CD4-positive, alpha-beta T cell treated with Interleukin-15 for 1 hour (primary cell): ENCODE measurements at places on chromosomes 11 and 22.
A peak's percentile ranks its signal among the peaks of the same experiment; 100 is the strongest.

GRCh38 chr11:19680829-19681368 is 31.7 kb upstream of the NAV2 start:
- no peak for DNase-seq

DNA sequence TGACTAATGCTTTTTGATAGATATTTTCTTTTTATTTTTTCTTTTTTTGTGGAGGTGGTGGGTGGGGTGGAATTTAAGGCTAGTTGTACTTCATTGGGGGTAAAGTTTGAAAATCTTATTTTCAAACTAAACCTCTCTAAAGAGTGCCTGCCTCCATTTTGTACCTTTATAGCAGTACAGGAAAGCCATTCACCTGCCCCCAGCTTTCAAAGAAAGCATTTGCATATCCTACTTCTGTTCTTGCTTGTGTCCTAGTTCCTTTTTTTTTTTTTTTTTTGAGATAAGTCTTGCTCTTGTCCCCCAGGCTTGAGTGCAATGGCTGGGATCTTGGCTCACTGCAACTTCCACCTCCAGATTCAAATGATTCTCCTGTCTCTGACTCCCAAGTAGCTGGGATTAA is 766.2 kb upstream of the LRRC4C start:
- no peak for DNase-seq

GRCh38 chr11:35413598-35413997 is 5.8 kb downstream of the SLC1A2 start:
- DNase-seq = no peak

- no peak for DNase-seq
These were observed 125.0 kb downstream of the MAML2 start for GRCh38 chr11:96218006-96218405.

DNA sequence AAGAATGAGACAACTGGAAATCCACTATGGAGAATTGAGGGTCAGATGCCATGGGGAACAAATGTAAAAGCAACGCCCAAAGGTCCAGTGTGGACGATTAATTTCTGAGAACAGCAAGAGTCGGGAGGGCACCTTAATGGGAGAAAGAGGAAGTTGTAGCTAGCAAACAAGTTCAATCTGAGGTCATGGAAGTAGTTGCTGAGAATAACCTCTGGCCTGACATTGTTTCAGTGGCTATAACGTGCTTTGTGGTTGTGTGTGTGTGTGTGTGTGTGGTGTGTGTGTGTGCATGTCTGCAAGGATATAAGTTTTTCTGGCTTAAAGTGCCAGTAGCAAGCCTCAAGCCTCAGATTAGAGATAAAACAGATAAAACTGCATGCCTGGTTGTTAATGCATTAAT is 1630.1 kb upstream of the TENM4 start:
- DNase-seq = no peak

- no peak for DNase-seq
These were observed 39.0 kb downstream of the RRAS2 start for GRCh38 chr11:14320020-14320419.

DNA sequence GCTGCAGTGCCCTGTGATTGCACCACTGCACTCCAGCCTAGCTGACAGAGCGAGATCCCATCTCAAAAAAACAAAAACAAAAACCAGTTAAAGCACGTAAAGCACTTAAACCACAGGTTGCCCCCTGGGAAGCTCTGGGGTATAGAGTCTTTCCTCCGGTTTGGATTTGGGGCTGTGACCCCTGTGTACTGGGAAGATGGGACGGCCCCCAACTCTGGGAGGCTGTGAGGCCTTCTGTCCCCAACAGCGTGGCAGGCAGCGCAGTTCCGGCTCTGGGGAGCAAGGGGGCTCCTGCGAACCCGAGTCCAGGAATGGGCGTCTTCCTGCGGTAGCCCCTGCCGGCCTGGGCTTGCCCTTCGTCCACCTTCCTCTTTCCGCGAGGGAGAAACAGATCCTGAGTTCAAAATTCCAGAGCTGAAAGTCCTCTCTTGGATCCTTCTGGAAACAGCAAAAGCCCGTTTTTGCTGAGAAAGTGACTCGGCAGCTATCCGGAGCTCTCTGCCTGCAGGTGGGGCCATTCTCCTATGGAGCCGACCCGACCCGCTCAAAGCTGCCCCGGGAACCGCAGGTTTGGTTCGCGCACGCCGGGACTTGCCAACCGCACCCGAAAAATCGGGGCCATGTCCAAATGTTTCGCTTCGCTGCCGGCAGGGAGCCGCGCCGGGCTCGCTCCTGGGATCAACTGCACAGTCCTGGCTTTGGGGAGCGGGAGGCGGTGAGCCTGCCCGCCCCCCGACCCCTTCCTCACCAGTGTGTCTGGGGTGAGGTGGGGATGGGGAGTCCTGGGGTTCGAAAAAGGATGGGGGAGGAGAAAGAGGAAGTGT is 36.3 kb upstream of the POLA2 start:
- DNase-seq = peak; percentile 47

GRCh38 chr11:10779086-10779485 is 28.0 kb downstream of the CTR9 start:
- no peak for DNase-seq

DNA sequence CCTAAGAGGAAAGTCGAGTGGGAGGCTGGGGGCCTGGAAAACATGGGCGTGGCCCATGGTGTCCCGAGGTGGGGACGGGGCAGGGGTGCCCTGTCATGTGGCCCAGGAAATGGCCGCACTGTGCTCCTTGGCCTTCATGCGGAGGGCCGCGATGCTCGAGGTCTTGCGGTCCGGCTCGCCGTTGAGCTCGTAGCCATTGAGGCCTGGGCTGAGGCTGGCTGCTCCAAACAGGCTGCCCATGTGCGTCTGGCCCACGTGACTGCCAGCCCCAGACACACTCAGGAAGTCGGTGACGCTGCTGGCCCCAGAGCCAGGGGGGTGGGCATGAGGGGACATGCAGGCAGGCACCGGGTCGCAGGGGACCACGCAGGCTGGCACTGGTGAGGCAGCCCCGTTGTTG is 45.2 kb downstream of the ALX4 start:
- DNase-seq = no peak

GRCh38 chr22:50218153-50218995 is 17.6 kb downstream of the SELENOO start:
- DNase-seq = no peak

DNA sequence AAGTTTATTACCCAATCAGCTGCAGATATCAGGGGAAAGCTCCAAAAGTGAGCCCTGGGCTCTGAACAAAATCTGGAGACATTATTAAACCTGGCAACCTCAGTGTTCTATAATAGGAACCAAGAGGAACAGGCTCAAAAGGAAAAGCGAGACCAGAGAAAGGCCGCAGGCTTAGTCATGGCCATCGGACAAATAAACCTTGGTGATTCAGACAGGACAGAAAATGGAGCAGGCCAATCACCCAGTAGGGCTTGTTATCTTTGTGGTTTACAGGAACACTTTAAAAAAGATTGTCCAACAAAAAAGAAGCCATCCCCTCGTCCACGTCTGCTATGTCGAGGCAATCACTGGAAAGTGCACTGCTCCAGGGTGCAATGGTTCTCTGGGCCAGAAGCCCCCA is 7.7 kb upstream of the PANX1 start:
- DNase-seq = no peak

- DNase-seq = no peak
These were observed 79.4 kb downstream of the IGLL1 start for GRCh38 chr22:23500508-23501260.

DNA sequence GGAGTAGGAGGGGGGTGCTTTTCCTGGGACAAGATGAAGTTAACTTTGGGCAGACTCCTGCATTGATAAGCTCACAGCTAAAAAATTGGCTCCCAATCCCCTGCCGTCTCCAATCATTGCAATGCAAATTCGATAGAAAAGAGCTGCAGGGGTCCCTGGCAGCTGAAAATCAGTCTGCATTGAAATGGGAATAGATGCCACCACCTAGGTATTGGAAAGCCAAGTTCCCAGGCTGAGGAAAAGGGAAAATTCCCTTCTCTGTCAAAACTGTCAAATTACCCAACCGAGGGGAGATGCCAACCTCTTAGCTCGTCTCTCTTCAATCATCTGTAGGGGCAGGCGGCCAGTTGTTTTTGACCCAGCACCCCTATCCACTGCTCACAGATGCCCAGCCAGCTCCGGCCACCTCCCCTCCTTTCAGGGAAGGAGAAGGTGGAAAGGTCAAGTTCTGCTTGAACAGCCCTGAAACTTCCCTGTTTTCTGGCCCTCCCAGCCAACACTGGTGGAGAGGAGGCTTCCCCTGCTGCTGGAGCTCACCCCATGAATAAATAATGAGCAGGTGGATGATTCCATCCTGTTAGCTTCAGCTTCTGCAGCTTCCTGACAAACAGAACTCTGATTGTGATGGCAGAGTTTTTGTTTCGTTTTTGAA is 916.3 kb downstream of the TBC1D22A start:
- DNase-seq = no peak

- no peak for DNase-seq
These were observed 2191.2 kb downstream of the LRRC4C start for GRCh38 chr11:39268176-39268690.

DNA sequence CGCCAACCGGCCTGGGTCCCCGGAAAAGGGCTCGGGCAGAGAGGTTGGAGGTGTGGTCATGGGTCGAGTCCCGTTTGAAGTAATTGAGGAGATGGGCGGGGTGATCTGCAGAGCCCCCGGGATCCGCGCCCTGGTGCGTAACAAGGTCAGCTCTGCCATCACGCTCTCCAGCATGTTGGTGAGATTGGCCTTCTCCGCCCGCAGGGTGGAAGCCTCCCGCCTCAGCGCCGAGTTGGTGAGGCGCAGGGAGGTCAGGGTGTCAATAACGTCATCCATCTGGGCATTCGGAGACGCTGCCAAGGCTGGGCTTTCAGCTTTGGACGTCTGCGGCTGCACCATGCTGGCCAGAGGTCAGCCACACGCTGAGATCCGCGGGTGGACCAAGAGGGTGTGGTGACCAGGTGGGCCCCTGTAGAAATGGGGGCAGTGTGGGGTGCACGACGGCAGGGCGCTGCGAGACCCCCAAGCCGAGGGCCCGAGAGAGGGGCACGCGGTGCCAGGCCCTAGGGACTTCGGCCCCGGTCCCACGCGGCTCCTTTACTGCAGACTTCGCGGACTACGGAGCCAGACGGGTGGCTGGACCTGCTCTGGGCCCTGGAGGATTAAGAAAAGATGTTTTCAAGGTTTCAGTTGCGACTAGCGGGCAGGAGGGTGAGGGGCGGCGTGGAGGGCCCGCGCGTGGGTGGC is 672 bp downstream of the RTL6 start:
- no peak for DNase-seq

- DNase-seq = no peak
These were observed 8.9 kb downstream of the TRPC6 start for GRCh38 chr11:101574886-101575285.

DNA sequence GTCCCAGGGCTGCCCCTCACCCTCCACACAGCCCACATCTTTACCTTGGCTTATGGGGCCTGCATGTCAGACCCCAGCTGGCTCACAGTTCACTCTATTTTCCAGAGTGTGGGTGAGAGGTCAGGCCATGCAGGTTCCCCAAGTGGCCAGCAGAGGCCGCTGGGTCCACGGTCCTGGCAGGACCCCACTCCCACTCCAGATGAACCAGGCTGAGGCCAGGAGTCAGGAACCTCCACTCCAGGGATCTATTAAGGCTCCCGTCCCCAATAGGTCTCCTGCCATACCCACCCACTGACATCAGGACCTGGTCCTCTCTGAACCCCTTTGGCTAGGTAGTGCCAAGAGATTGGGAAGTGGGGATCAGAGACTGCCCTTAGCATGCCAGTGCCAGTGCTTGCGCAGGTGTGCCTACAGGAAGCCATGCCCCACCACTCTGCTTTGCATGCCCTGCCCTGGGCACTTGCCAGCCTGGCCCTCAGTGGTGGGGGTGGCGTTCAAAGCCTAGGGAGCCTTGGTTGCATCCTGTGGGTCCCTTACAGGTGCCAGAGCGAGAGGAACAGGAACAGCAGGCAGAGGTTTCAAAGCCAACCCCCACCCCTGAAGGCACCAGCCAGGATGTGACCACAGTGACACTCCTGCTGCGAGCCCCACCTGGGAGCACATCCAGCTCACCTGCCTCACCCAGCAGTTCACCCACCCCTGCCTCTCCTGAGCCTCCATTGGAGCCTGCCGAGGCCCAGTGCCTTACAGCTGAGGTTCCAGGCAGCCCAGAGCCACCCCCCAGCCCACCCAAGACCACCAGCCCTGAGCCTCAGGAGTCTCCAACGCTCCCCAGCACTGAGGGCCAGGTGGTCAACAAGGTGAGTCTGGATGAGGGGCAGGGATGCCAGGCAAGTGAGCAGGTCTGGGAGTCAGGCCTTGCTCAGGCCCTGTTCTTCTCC is 8.3 kb downstream of the SMTN start:
- DNase-seq = peak; percentile 29

DNA sequence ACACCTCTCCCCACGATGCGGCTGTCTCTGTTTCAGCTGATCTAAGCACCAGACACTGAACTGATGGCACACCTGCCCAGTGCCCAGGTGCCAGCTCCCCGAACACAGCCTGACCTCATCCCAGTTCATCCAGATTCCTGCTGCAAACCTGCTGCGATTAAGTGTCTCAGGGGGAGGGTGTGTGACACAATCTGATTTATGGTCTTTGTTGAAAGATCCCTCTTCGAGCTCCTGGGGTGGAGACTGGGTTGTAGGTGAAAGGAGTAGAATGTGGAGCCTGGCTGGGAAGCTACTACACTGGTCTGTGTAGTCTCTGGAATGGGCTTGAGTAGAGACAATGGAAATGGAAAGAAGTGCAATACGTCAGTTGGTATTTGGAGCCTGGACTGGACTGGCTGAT is 390.3 kb downstream of the SHANK2 start:
- DNase-seq = no peak

- DNase-seq = no peak
These were observed 111.4 kb downstream of the COMMD9 start for GRCh38 chr11:36177836-36178235.

DNA sequence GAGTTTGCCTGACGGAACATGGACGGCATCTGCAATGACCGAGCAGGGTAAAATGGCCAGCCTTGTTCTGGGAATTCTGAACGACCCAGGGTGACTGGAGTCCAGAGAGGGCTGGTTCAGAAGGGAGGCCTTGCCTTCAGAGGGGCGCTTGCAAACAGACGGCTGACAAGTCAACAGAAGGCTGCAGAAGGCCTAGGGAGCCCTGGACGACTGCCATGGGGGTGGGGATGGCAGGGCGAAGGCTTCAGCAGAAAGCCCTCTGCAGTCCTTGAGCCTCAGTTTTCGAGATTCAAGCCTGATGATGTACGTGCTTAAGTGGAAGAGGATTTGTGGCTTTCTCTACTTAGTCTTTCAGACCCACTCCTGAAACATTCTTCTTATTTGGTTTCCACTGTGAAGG is 117.1 kb upstream of the TBCEL start:
- no peak for DNase-seq

DNA sequence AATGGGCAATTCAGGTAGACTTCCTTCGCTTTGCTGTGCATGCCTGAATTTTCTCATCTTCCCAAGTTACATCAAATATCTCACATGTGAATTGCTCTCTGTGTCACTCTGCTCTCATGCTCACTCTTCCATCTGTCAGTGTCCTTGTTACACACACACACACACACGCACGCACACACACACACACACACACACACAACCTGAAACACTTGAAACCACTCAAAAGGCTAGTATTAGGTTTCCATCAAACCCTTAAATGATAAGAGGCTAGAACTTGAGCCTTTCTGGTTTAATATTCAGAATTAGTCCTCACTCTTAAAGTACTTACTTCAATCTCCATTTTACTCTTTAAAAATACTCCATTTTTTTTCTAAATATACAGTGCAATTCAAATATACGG is 282.4 kb downstream of the C11orf87 start:
- no peak for DNase-seq

- DNase-seq = no peak
These were observed 538.1 kb upstream of the API5 start for GRCh38 chr11:42773729-42774128.

GRCh38 chr11:26106726-26107125 is 225.2 kb upstream of the ANO3 start:
- no peak for DNase-seq
